ENCODE measurements at places on chromosomes 4 and X.

- no peak for DNase-seq
Measured at GRCh38 chrX:100477467-100477866, 67.4 kb upstream of the PCDH19 start.

GRCh38 chrX:119757979-119758730 is at the start of gene SOWAHD:
TSS of gene SOWAHD (plus strand) at chrX:119758588. CDS start at chrX:119758668, 80 bp downstream.
- DNase-seq, result peak; percentile 81

DNA sequence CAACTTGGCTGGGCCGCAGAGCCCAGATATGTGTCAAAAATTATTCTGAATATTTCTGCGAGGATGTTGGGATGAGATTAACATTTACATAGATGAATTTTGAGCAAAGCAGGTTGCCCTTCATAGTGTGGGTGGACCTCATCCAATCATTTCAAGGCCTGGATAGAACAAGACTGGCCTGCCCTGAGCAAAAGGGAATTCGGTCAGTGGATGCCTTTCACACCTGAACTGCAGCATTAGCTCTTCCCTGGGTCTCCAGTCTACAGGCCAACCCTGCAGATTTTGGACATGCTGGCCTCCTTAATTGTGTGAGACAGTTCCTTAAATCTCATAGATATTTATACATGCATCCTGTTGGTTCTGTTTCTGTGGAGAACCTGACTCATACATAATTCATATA is 32.4 kb upstream of the SLC10A4 start:
- DNase-seq, result no peak

- no peak for DNase-seq
Measured at GRCh38 chr4:85569730-85570299, 94.9 kb downstream of the ARHGAP24 start.

DNA sequence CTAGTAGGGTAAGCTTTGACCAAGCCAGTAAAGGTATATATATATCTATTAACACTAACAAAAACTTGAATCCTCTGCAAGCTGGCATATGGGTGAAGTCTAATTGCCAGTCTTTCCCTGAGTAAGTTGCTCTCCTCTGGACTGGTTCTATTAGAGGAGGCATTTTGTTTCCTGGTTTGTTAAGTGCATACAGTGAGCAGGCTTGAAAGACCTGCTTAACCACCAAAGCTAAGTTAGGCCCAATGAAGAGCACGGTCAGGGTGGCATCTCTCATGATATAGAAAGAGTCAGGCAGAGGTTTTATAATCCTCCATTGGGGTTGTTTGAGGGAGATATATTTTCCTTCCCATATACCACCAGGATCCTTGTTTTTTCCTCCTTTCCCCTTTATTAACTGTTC is 9.6 kb upstream of the AREG start:
- DNase-seq, result no peak

- DNase-seq, result no peak
Measured at GRCh38 chrX:77087529-77088169, 359.5 kb upstream of the FGF16 start.

- peak; percentile 22 for DNase-seq
Measured at GRCh38 chrX:49129427-49129826, 5.9 kb upstream of the GPKOW start.

- DNase-seq, result no peak
Measured at GRCh38 chrX:120672841-120673530, 43.1 kb upstream of the C1GALT1C1 start.

- DNase-seq, result no peak
Measured at GRCh38 chrX:47216393-47216925, 2.0 kb upstream of the CDK16 start.

DNA sequence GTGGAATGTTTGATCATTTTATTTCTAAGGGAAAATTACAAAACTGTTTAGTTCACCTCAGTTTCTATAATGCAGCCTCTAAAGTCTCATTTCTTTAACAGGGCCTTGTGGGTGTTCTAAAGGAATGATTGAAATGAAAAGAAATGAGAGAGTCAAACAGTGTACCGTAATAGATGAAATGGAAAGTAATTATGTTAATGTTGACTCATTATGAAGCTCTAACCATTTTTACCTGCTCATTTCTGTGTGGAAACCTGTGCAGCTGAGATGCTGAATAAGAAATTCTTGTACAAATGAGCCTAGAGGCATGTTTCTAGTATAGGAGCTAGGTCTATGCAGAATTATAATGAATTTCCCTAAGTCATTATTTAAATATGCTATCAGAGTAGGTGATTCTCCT is 45.2 kb upstream of the RPA4 start:
- no peak for DNase-seq

DNA sequence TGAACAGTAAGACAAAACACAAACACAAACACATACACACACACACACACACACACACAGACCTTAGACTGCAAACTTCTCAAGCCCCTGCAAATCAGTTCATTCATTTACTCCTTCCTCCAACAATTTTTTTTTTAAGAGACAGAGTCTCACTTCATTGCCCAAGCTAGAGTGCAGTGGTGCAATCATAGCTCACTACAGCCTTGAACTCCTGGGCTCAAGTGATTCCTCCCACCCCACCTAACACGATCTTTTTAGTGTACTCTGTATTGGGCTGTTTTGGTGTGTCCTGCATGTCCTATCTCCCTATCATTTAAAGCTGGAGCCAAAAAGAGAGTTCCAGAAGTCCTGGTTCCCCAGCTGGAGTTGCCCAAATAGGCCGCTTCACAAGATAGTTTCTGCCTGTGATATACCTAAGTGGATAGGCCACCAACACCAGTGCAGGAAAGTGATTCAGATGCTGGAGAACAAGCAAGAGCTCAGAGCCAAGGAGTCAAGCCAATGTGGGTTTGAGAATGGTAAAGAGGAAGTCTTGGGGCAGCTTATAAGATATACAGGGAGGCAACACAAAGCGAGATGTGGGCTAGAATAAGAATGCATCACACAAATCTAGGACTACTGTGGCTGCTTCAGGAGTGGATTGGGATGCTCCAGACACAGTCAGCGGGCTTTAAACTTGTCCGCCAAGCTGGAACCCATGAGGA is 85.4 kb upstream of the RAPGEF2 start:
- no peak for DNase-seq
